ENCODE measurements at places on chromosomes 1 and 21.
A peak's percentile ranks its signal among the peaks of the same experiment; 100 is the strongest.

DNA sequence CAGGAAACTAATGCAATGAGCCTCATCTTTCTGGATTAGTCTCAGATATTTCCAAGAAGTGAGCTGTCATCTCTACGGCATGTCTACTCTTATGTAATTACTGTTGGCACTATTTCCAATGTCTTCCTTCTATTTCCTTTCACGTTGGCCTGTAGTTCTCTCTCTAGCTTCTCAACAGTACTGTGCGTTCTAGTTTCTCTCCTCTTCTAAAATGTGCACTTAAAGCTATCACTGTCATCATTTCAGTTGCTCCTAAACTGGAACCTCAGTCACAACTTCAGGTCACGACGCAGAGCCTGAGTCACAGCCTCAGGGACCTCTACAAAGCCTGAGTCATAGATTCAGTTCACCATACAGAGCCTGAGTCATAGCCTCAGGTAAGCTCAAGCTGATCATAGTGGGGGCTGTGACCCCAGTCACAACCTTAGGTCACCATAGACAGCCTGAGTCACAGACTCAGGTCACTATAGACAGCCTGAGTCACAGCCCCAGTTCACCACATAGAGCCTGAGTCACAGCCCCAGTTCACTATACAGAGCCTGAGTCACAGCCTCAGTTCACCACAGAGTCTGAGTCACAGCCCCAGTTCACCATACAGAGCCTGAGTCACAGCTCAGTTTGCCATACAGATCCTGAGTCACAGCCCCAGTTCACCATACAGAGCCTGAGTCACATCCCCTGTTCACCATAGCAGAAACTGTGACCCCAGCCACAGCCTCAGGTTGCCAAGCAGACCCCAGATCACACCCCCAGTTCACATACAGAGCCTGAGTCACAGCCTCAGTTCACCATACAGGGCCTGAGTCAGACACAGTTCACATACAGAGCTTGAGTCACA lies 13.0 kb downstream of the WNT9A start:
- DNase-seq: no peak

DNA sequence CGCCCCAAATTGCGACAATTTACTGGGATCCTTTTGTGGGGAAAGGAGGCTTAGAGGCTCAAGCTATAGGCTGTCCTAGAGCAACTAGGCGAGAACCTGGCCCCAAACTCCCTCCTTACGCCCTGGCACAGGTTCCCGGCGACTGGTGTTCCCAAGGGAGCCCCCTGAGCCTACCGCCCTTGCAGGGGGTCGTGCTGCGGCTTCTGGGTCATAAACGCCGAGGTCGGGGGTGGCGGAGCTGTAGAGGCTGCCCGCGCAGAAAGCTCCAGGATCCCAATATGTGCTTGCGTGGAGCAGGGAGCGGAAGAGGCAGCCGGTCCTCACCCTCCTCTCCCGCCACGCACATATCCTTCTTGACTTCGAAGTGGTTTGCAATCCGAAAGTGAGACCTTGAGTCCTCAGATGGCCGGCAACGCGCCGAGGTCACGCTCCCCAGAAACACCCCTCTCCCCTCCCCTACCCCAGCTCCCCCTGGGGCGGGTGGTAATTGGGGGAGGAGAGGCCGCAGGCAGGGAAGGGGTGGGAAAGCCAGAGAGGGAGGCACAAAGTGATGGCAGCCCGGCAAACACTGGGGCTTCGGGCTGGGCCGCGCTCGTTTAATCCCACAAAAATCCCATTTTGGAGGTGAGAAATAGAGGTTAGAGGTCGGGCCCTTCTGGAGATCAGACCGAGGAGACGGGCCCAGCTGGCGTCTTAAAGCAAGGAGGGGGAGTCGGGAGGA lies 6.2 kb downstream of the SIM2 start:
- no peak for DNase-seq

DNA sequence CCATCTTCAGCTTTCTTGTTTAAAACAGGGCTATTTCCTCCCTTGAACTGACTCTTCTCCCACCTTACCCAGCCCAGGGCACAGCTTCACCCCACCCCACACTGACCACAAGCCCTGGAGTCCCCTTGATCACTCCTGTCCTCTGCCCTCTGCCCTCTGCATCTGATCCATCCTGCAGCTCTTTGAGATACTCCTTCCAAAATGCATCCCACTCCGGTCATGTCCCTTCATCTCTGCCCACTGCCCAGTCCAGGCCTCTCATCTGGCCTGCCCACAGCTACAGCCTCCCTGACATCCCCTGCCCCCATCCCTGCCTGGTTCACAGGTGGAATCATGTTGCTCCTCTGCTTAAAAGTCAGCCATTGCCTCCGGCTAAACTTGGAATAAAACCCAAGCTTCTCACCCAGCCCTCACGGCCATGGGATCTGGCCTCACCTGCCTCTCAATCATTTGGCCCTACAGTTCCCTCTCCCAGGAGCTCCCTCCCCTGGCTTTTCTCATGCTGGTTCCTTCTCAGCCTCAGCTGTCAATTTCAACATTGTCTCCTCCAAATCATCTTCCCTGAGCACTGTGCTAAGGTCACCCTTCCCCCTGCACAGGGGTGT lies 202.0 kb downstream of the MATN1 start:
- peak; percentile 13 for DNase-seq

DNA sequence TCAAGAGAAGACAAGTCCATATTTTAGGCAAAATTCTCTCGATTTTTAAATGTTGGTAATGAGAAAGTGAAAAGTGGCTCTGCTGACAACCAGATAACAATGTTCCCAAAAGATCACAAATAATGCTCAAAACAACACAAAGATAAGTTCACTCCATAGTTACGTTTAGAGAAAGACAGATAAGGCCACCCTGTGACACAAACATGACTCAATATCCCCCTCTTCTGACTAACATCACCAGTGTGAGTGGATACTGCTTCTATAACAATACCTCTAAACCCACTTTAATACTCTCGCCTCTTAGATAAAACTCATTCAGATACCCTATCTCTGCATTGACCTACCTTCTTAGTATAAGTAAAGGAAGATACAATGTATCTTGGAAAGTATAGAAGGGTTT lies 51.2 kb upstream of the RGS7 start:
- DNase-seq: no peak

GRCh38 chr1:117780687-117781475 lies 148.5 kb downstream of the GDAP2 start:
- DNase-seq: no peak

Data from heart left ventricle (tissue), 16 donors.